ENCODE measurements at places on chromosomes 16 and 17.

GRCh38 chr17:61450641-61451537, 1.3 kb upstream of the TBX4 start:
- no peak for DNase-seq

DNA sequence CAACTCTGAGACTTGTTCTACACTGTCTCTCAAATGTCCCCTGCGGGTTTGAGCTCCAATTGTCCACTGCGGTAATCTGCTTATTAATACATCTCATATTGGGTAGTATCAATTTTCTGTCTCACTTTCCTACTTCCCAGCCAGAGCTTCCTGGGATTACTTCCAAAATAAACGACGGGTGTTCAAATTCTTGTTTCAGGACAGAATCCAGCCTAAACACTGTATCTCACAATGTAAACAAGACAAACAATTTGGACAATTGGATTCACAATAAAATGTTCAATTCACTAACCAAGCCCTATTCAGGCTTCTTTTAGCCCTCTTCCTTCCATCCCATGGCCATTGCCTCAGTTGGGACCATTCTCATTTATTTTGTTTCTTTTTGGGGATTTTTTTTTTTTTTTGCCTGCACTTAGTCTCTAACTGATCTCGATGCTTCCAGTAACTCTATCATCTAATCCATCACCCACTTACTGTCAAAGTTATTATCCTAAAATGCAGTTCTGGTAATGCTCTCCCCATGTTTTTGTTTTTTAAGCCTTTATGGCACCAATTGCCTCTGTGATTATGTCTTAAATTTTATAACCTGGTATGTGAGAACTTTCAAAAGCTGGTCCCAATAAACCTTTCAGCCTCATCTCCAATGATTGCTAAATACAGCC, 2.0 kb upstream of the VAT1L start:
- DNase-seq: no peak

- no peak for DNase-seq
Observed at GRCh38 chr16:83586461-83587200, 221.1 kb upstream of the HSBP1 start.

DNA sequence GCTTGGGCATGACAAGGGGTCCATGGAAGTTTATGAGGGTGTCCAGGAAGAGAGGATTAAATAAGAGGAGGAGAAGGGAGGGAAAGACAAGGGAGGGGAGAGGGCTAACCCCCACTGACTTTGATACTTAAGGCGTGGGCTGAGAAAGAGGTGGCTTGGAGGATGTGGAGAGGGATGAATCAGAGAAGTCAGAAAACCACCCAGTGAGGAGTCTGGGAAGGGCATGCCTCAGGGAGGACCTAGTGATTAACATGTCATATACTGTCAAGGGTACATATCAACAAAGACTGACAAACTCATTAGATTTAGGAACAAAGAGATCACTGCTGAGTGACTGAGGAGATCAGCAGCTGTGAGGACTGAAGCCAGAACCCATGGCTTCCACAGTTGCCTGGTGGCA, 145.4 kb downstream of the IRX5 start:
- DNase-seq: no peak

DNA sequence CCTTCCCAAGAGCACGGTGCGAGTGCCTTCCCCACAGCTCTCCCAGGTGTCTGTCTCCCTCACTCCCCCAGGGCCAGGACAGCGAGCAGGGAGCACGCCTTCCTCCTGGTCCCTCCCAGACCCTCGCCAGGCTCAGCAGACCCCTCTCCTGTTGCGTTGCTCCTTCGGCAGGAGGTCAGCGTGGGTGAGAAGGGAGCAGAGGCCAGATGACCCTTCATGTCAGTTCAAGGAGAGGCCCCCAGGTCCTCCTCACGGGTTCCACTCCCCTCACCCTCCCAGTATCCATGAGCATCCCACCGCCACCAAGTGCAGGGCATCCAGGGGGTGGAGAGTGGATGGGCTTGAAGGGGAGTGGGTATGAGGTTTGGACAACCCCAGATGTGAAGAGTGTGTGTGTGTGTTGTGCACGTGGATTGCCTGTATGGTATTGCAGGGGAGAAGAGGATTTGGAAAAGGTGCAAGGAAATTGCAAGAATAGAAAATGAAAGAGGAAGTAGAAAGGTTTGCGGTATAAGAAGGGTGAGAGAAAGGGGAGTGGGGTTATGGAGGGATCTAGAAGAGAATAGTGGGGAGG, 17.7 kb downstream of the SGCA start:
- no peak for DNase-seq

- DNase-seq: no peak
Observed at GRCh38 chr17:42669977-42670788, 6.6 kb downstream of the PLEKHH3 start.

- DNase-seq: no peak
Observed at GRCh38 chr16:56965149-56966092, 3.7 kb downstream of the CETP start.

GRCh38 chr17:44318077-44318892, 6.3 kb downstream of the SLC25A39 start:
- DNase-seq: no peak

DNA sequence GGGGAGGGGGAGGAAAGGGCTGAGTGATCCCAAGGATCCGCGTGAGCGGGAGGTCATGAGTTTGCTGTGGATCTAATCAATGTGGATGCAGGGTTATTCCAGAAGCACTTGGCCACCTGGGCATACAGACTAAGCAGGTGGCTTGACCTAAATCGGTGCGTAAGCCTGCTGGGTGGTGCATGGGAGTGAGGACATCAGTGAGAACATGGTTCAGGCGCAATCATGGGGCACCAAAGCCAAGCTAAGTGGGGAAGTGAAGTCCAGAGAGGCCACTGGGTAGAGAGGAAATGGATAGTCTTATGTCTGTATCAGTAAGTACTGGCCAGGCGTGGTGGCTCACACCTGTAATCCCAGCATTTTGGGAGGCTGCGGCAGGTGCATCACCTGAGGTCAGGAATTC, 18.9 kb upstream of the MFSD6L start:
- no peak for DNase-seq

DNA sequence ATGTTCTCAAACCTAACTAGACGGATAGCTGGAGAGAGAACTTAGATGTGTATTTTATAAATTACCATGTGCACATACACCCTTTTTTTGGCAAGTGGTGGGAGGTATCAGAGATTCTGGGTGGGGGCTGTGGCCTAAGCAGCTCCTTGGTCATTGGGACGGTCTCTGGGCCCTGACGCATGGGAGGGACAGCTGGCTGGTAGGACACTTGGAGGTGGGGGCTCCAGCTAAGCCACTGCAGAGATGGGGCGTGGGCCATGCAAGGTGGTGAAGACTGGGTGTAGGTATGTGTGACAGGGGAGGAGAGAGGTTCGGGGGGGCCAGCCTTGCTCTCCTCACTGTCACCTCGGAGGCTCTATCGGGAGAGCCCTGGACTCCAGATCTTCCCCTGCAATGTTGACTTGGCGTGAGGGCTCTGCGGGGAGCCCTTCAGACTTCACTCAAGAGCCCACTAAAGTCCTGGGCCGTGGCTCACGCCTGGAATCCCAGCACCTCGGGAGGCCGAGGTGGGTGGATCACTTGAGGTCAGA, 17.1 kb downstream of the C1QTNF1 start:
- no peak for DNase-seq

GRCh38 chr17:12597895-12598294, 67.8 kb upstream of the MYOCD start:
- no peak for DNase-seq

DNA sequence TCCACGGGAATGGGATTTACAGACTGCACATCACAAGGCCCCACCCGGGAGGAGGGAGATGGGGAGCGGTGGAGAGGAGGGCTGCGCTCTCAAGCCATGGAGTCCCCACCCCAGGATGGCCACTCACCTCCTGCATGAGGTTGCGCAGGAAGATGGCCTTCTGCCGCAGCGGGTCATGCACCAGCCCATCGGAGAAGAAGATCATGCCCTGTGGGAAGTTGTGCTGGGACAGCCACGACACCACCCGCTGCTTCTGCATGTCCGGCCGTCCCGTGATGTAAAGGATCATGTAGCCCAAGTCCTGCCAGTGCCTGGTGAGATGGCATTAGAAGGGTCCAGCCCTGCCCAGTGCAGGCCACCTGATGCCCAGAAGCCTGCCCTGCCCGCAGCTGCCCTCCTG, 17.0 kb downstream of the PIMREG start:
- DNase-seq: no peak

- DNase-seq: no peak
Observed at GRCh38 chr17:16912021-16912962, 59.6 kb downstream of the TNFRSF13B start.

GRCh38 chr16:11297492-11298142, 16.5 kb upstream of the PRM1 start:
- no peak for DNase-seq

DNA sequence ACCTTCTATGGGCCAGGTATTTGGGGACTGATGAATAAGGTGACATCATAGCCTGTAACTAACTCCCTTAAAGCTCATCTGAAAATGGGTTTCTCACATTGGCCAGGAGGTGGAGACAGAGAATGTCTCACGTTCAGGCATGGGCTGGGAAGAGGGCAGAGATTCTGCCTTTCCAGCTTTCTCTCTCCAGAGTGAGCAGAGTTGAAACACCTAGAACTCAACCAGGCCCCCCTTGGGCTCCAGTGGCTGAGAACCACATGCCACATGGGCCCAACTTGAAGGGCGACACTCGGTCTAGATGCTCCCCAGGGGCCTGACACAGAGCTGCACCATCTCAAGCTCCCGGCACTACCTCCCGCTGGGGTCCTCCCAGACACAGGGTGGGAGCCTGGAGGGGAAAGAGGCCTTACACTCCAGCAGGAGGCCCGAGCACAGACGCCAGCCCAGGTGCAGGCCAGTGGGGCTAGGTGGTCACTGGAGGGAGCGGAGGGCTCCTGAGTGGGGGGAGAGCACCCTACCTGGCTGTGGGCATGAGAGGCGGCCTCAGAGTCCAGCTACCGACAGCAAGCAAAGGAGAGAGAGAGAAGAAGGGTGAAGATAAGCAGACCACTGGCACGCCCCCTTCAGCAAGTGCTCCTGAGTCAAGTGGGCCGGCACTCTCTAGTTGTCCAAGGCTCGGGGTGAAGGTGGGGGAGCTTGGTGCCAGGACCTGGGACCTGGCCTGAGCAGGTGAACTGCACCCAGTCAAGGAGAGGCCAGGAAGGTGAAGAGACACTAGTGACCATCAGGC, 55.9 kb downstream of the MYO18A start:
- DNase-seq: peak; percentile 85

GRCh38 chr17:45906237-45906636, 11.9 kb downstream of the MAPT start:
- DNase-seq: peak; percentile 59

DNA sequence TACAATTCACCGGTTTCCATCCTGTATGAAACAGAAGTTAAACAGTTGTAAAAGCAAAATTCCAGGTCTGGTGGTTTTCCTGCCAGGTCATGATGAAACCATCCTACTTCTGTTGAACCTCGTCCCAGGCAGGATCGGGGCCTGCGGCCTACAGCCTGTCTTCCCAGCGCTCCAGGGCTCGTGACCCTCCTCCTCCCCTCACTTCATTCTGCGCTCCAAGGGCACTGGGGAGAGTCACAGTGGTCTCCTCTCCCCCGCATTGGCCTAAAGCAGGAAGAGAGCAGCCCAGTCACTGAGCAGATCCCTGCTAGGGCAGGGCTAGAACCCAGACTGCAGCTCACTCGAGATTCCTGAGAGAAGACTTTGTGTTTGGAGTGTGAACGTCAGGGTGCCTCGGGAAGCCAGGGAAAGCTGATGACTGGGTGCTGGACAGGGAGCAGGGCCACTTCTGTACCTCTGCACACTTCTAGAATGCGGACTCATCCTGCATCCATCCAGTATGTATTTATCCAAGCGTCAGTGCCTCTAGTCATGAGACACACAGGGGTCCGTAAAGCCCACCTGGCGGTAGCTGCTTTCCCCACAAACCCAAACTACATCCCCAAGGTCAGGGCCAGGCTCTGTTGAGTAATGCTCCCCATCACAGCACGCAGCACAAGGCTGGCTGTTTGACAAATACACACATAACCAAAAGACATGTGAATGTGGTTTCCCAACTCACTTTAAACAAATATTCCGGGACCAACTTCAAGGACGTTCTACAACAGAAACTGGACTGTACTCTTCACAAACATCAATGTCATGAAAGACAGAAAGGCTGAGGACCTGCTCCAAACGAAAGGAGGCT, 1.7 kb upstream of the ITGAE start:
- DNase-seq: no peak

- no peak for DNase-seq
Observed at GRCh38 chr16:47236716-47237115, 93.0 kb upstream of the NETO2 start.

- DNase-seq: peak; percentile 38
Observed at GRCh38 chr16:86961171-86961601, 356.0 kb downstream of the C16orf95 start.

GRCh38 chr16:1460602-1461138, 14.2 kb downstream of the CLCN7 start:
- no peak for DNase-seq

GRCh38 chr17:76432712-76433336, 20.1 kb downstream of the UBE2O start:
- no peak for DNase-seq

DNA sequence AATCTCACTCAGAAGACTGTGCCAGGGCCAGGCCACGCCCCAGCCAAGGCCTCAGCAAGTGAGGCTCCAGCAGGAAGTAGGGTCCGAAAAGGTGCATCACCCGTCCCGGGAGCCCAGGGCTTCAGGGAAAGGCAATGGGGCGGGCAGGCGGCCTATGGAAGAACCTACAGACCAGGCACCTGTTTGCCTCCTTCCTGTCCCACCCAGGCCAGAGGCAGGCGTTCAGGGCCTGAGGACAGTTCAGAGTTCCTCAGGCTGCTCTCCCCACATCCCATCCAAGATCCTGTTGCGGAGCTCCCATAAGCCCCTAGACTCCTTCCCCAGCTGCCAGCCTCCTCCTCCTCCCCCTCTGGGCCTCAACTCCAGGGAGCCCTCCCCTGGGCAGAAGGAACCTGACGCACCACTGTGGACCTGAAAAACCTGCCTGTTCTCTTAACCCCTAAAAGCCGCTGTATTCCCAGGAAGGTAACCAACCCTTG, 2.3 kb downstream of the CLUH start:
- DNase-seq: no peak

GRCh38 chr17:7627250-7628121, at the start of gene SAT2:
TSS of gene SAT2 (minus strand) at chr17:7627821. CDS start at chr17:7627635, 186 bp downstream.
- peak; percentile 90 for DNase-seq

DNA sequence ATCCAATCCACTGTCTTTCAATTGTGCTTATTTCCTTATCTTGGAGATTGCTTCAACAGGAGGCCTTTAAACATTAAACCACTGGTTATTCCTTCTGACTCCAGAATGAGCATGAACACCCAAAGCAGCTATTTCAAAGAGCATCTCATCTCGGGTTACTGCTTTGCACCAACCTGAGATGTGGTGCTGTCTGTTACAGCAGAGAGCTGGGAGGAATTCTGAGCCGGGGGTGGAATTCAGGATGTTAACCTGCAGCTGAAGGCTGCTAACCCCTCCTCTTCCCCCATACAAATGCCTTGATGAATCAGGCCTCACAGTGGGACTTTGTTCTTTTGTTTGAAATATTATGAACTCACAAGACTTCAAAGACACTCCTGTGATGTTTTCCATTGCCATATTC, 113.1 kb downstream of the SHISA9 start:
- DNase-seq: no peak

GRCh38 chr16:68416057-68417046, 32.0 kb downstream of the SMPD3 start:
- DNase-seq: no peak

GRCh38 chr16:12675852-12676251, 127.8 kb downstream of the CPPED1 start:
- no peak for DNase-seq

GRCh38 chr17:65047941-65048340, 8.6 kb downstream of the GNA13 start:
- no peak for DNase-seq
